Activated T-helper 1 cell treated with anti-CD3 and anti-CD28 coated beads, Interleukin-12 subunit alpha, Interleukin-12 subunit beta, Interleukin-2, Interleukin-4 antibody, amounts not matched to agents 30 ng/mL and 10 ng/mL and 1 ng/mL, durations not matched to agents 14 hours and 24 hours and 36 hours (primary cell): ENCODE measurements at places on chromosomes 1 and 21. TPM values are rescaled to one million over a fixed set of nuclear protein-coding genes. Genes with fewer than 3 reads are reported as not detected.

The ADCY10 gene
- not detected in 2 replicates for total RNA-seq

DNA sequence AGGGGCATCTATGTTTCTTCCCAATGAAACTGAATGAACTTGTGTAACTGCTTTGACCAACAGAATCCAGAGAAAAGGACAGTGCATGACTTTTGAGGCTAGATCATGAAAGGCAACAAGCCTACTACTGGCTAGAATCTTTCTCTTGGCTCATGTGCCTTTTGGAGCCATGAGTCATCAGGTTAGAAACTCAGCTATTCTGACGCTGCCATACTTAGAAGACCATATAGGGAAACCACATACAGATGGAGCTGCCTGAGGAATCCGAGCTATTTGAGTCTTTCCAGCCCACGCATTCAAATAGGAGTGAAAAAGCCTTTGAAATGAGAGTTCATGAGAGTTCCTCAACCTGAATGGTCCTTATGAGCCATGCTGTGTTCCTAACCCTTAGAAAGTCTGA, 738.5 kb upstream of the CHRM3 start:
- DNase-seq = no peak

The MIXL1 gene
- total RNA-seq = not detected in 2 replicates

GRCh38 chr1:37514350-37515184, at the start of gene MEAF6:
MEAF6 (minus strand) TSS chr1:37514766; CDS start chr1:37514746, 20 bp downstream.
- DNase-seq = peak; percentile 84

GRCh38 chr1:173113015-173113741, 62.4 kb upstream of the TNFSF18 start:
- no peak for DNase-seq

DNA sequence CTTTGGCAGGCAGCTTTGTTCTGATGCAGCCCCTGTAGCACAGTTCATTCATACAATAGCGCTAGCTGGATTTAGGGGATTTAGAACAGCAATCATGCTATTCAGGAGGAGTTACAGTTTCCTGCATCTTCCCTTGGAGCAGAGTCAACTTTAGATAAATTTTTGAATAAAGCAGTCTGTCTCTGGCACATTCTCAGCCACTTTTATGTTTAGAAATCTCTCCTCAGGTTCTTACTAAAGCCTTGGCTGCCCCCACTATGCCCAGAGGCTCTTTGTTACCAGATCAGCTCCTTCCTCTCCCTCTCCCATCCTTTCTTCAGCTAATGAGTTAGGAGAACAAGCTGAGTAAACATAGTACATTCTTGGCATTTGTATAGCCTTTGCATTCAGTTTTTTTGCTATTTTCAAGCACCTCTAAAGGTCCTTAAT, 17.0 kb upstream of the PIGC start:
- DNase-seq = no peak

The CR2 gene
- total RNA-seq = not detected in 2 replicates

DNA sequence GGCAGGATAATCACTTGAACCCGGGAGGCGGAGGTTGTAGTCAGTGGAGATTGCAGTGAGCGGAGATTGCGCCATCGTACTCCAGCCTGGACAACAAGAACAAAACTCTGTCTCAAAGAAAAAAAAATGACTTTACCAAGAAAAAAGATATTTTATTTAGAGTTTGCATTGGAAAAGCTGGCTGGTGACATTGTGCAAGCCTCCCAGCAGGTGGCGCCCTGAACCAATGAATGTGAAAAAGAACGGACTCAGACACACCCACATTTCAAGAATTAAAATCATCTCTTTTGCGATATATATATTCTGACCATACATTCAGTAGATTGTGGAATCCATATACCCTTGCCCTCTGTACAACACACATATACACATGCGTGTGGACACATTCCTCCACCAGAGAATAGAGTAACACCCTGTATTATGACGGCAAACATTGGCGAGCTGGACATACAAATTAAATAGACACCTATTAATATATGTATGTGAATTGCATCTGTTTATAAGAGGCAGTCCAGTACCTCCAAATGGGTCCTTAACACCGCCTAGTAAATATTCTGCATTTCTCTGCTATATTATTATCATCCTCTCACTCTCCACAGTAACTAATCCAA, 39.0 kb upstream of the CADM3 start:
- DNase-seq = peak; percentile 19

GRCh38 chr21:31253684-31254083, 90.4 kb downstream of the TIAM1 start:
- DNase-seq = no peak

DNA sequence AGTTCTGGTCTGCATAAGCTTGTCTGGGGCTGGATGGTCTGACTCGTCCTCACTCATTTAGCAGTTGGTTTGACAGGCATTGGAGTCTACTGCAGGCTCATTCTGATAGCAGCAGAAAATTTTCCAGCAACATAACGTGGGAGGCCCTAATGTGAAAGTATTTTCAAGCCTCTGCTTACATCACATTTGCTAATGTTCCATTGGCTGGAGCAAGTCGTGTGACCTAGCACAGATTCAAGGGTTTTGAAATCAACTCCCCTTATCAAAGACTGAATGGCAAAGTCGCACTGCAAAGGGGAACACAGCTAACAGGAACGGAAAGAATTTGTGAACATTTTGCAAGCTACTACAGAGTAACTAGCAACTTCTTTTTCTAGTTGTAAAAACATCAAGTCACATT, 2.3 kb upstream of the USH2A start:
- no peak for DNase-seq
